ENCODE measurements at places on chromosomes 7 and 10.
A peak's percentile ranks its signal among the peaks of the same experiment; 100 is the strongest.

DNA sequence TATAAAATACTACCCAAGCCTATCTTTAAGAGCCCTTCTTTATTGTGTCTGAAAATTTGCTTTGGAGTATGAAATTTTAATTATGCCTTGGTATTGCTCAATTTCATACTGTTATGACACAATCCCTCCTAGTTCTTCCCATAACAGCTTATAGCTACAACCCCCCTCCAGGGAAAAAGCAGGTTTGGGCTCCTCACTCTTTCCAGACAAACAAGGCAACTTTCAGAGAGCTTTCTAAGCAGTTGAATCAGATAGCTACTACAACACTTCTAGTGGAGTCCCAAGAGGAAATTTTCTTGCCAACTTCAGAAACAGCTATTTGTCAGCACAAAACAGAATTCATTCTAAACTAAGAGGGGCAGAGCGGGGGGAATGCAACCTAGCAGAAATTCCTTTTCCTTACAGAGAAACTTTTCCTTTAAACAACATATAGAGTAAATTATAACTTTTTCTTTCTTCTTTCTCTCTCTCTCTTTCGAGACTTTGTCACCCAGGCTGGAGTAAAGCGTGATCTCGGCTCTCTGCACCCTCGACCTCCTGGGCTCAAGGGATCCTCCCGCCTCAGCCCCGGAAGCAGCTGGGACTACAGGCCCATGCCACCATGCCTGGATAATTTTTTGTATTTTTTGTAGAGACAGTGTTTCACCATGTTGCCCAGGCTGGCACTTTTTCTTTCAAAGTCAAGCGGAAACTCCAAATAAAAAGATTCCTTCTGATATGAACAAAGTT, 26.0 kb upstream of the JMJD1C start:
- DNase-seq = no peak

DNA sequence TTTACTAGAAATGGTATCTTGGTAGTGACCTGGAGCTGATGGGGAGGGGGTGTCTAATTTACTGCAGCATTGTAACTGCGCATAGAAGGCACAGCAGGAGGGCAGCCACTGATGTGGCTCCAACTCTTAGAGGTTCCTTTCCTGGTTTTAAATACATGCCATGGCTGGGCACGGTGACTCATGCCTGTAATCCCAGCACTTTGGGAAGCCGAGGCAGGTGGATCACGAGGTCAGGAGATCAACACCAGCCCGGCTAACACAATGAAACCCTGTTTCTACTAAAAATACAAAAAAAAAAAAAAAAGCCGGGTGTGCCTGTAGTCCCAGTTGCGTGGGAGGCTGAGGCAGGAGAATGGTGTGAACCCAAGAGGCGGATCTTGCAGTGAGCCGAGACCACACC, 19.2 kb upstream of the SEC61G start:
- no peak for DNase-seq

GRCh38 chr10:8361510-8361844, 307.0 kb downstream of the GATA3 start:
- no peak for DNase-seq

DNA sequence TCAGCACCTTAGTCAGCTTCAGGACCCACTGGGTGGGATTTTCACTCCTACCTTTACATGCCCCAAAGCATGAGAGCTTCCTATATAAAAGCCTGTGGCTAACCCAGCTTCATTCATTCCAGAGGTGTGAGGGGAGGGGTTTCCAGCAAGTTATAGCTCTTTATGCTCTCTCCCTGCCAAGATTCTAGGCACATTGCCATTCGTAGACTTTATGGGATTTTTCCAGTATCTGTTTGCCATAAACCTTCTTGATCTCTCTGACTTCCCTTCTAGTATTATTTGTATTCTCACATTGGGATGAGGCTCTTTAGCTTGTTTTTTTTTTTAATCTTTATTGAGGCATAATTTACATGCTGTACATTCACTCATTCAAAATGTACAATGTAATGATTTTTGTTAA, 67.5 kb downstream of the POU6F2 start:
- DNase-seq = no peak

GRCh38 chr10:45438466-45439090, 64.6 kb downstream of the ALOX5 start:
- DNase-seq = no peak

DNA sequence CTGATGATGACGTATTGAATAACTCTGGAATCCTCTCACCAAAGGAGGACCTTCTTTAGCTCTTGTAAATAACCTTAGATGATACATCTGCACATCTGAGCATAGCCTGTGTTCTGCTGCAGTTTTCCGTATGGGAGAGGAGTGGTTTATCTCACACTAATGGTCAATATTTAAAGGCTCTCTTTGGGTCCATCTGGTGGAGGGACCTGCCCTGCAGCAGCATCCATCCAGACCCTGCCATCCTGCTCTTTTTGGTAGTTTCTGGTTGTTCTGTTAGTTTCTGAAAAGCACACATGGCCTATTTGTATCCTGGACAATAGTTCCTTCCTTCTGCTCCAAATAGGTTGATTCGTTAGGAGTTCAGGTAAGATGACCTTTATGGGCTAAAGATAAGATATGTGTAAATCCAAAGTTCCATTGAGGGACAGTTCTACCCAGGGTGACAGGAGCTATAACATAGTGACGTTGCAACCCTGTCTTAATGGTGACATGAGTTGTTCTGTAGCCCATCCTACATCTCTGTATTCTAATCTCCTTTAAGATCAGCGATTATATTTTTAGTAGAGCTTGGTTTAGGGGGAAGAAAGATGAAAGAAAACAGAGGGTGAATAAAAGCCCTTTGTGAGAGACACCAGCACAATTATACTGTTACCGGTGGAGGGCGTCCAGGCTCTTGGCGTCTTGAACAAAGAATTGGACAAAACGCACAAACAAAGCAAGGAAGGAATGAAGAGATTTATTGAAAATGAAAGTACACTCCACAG, 60.0 kb upstream of the KLF14 start:
- no peak for DNase-seq

DNA sequence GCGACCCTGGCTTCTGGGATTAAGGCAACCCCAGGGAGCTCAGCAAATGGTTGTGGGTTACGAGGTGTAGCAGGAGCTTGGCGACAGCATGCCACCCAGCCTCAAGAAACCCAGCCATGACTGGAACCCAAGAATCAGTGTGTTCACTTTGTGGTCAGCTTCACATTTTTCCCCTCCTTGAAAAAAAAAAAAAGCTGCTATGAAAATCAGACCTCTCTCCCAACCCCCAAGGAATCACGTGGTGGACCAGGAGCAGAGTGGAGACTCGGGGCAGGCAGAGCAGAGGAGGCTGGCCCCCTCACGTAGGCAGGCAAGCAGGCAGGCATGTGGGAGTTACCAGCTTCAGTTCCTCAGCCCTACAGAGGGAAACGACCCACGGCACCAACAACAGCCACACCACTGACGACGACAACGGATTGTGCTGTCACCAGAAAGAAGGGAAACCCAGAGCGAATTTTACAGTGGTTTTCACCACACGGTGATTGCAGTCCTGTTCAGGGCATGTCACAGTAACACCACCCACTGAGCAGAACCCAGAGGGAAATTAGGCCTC, 203.4 kb downstream of the SLC25A13 start:
- DNase-seq = no peak

DNA sequence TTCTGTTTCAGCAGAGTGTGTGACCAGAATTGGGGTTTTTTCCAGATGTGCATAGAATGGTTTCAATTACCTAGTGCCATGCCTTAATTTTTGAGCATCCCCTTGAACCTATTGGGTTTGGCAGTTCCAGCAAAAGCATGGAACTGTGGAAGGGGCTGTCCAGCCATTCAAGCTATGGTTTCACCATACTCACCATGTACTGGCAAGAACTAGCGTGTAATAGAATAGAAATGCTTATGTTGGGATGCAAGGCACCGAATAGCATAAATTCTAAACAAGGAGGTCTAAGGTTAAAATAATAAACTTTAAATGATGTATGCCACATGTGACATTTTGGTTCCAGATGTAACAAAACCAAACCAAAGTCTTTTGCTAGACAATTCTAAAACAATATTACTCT, 91.4 kb downstream of the MTERF1 start:
- DNase-seq = no peak

- DNase-seq = peak; percentile 64
Observed at GRCh38 chr7:65251851-65252620, 121.6 kb upstream of the ZNF92 start.

- DNase-seq = no peak
Observed at GRCh38 chr10:100837300-100837699, 75.5 kb upstream of the SLF2 start.

- DNase-seq = no peak
Observed at GRCh38 chr7:149570784-149571183, 73.2 kb upstream of the ZNF746 start.
